ENCODE measurements at places on chromosomes 6 and 20.

GRCh38 chr20:52313341-52313963, 121.9 kb upstream of the ZFP64 start:
- DNase-seq = no peak

GRCh38 chr6:34992376-34992775, 103.3 kb downstream of the ANKS1A start:
- DNase-seq = no peak

GRCh38 chr6:106125925-106126435, 39.8 kb downstream of the PRDM1 start:
- DNase-seq = no peak

DNA sequence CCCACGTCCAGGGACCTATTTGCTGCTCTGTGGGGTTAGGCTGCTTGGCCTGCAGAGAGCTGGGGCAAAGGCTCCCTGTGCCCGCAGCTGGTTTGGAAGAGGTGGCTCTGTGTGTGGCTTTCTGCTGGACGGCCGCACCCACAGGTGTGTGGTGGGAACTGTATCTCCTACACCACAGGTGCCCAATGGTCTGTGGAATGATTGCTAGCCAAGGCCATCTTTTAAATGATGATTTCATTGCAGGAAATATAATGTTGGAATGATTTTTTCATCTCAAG, 178.4 kb downstream of the DLL1 start:
- DNase-seq = no peak

DNA sequence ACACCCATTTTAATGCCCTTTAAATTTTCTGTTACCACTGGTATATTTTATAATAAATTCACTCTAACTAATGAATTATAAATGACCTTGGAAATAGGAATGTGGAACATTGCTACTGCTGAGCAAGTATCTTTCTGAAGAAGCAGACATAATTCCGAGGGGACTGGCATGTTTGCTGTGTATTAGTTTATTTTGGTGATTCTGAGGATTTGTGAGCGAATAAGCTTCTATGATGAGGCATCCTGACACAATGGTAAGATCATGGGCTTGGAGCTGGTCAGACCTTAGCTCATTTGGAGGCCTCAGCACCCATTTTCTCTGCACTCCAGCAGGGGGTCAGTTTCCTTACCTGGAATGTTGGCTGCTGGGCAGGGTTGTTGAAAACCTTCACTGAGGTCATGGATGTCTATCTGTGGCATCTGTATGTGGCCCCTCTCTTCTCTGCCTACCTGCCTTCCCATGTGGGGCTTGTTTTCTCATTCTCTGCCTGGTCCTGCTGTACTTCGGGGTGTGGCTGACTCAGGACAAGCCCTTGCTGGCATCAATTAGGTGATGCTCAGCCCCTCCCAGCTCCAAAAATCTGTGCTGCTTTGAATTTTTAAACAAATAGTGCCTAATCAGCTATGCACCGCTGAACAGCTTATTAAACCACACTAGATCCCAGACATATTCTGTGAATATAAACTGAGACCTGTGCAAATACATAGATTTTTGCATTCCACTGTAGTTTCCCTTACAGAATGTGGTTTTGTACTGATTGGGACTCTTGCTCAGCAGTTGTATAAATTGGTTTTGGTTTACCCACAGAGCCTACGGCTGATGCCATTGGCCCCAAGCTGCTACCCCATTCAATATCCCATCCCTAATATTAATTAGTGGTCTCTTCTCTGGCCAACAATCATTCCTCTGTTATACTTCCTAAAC, 10.7 kb downstream of the ARID1B start:
- DNase-seq = no peak

GRCh38 chr20:58393299-58393698, 4.3 kb downstream of the VAPB start:
- DNase-seq = no peak

DNA sequence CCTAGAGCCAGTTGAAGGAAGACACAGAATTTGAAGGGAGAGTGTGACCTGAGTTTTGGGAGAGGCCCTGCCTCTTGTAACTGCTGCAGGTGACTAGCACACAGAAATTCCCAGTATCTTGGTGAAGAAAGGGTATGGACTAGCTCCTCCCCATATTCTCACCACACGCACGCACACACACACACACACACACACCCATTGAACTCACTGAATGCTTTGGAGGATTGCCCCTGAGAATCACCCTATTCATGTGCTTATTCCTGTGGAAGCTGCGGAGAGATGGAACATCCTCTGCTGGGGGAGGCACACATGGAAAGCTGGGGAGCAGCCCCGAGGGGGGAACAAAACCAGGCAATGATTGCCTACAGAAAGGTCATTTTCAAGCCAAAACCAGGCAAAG, 6.2 kb upstream of the LMBRD1 start:
- DNase-seq = no peak

DNA sequence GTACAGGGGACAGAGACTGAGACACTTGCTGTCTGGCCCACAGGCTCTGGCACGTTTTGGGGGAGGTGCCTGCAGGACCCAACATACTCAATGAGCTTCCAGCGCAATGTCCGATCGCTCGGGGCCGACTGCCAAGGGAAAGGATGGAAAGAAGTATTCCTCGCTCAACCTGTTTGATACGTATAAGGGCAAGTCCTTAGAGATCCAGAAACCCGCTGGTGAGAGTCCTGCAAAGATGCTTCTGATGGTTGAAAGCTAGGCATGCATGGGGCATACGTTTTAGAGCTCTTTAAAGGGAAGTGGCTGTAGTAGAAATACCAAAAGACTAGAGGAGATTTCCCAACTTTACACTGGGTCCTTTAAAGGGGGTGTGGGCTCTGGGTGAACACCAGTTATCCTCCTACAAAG, 2.2 kb downstream of the PRRC2A start:
- no peak for DNase-seq

- DNase-seq = no peak
Measured at GRCh38 chr20:50394569-50394968, 115.6 kb upstream of the PTPN1 start.

Data from activated CD8-positive, alpha-beta memory T cell treated with anti-CD3 and anti-CD28 coated beads for 4 hours (primary cell).